ENCODE measurements at places on chromosomes 12 and 14. TPM values are rescaled to one million over a fixed set of nuclear protein-coding genes. Genes with fewer than 3 reads are reported as not detected.

The EIF2S3B gene
- total RNA-seq: not detected

The SIVA1 gene
- 366 TPM for total RNA-seq

The OR11H7 gene
- total RNA-seq: not detected

The CLEC4D gene
- total RNA-seq: not detected

The ARHGEF25 gene
- total RNA-seq: 48.4 TPM

The TEX52 gene
- not detected for total RNA-seq

The LBHD2 gene
- total RNA-seq: not detected

- no peak for DNase-seq
- peak overlapping the region; percentile 99 for H3K27ac ChIP-seq
- H3K4me3 ChIP-seq: no peak overlapping the region
- H3K4me1 ChIP-seq: peaks cover 12% of the 10 kb centered on the region
- H3K27me3 ChIP-seq: no peaks in the 10 kb centered on the region
- H3K36me3 ChIP-seq: peaks cover 19% of the 10 kb centered on the region
Observed at GRCh38 chr12:46374310-46374709, 1.7 kb upstream of the SLC38A2 start.

- H3K27ac ChIP-seq: no peak overlapping the region
- H3K36me3 ChIP-seq: no peaks in the 10 kb centered on the region
- no peaks in the 10 kb centered on the region for H3K27me3 ChIP-seq
- H3K4me3 ChIP-seq: no peak overlapping the region
Observed at GRCh38 chr14:22448905-22449599, 140.0 kb downstream of the DAD1 start.

- no peaks in the 10 kb centered on the region for H3K27me3 ChIP-seq
- peaks cover 11% of the 10 kb centered on the region for H3K36me3 ChIP-seq
- no peak overlapping the region for H3K27ac ChIP-seq
- no peak overlapping the region for H3K4me3 ChIP-seq
- H3K4me1 ChIP-seq: no peaks in the 10 kb centered on the region
Observed at GRCh38 chr14:23536494-23536893, 15.1 kb downstream of the ZFHX2 start.

- H3K4me1 ChIP-seq: no peaks in the 10 kb centered on the region
- no peak overlapping the region for H3K27ac ChIP-seq
- H3K27me3 ChIP-seq: no peaks in the 10 kb centered on the region
- H3K36me3 ChIP-seq: no peaks in the 10 kb centered on the region
- DNase-seq: no peak
- H3K4me3 ChIP-seq: no peak overlapping the region
Observed at GRCh38 chr12:96121271-96121711, 72.9 kb upstream of the ELK3 start.

DNA sequence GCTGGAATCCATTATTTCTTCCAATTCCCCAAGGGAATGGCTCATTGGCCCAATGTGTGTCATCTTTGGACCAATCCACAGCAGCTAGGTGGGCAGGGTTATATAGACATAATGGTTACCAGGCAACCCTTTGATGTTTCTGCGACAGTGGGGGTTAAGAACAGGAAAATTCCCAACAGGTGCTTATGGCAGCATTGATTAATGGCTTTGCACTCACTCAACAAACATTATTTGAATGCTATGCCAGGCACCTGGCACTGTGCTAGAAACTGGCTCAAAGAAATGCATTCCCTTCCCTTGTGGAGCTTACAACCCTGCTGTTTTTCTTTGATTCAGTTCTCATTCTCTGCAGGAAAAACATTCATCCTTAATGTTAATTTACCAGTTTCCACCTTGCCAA, 1221.0 kb downstream of the AACS start:
- H3K27ac ChIP-seq: no peak overlapping the region
- peak; percentile 24 for DNase-seq
- H3K4me3 ChIP-seq: no peak overlapping the region
- no peaks in the 10 kb centered on the region for H3K4me1 ChIP-seq

DNA sequence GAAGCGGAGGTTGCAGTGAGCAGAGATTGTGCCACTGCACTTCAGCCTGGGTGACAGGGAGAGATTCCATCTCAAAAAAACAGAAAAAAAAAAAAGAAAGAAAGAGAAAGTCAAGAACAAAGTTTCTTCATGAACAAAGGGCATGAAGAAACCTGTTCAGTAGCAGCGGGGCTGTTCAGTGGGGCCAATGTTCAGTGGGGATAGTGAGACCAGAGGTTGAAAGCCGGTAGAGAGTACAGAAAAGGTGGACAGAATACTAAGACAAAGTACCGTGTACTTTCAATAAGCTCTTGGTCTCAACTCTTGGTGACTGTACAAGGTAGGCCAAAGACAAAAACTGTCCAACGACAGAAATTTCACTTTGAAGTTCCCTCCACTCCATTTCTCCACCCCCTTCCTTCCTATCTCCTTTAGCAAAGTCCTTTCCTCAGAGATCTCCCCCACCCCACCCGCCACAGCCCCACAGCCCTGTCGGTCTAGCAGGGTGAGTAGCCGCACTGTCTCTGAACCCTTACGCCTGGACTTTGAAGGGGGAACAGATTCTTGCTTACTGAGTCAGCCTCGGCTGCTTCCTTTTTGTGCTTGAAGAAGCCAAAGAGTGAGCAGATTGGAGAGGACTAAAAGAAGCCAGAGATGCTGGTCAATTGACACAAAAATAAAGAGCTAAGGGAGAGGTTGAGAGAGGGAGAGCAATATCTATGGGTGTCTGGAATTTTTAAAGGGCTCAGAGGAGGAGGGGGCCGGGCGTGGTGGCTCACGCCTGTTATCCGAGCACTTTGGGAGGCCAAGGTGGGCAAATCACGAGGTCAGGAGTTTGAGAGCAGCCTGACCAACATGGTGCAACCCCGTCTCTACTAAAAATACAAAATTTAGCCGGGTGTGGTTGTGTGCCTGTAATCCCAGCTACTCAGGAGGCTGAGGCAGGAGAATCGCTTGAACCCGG, 44.2 kb upstream of the FOS start:
- no peak for DNase-seq
- H3K4me1 ChIP-seq: peaks cover 22% of the 10 kb centered on the region
- H3K27me3 ChIP-seq: no peaks in the 10 kb centered on the region
- no peak overlapping the region for H3K27ac ChIP-seq

DNA sequence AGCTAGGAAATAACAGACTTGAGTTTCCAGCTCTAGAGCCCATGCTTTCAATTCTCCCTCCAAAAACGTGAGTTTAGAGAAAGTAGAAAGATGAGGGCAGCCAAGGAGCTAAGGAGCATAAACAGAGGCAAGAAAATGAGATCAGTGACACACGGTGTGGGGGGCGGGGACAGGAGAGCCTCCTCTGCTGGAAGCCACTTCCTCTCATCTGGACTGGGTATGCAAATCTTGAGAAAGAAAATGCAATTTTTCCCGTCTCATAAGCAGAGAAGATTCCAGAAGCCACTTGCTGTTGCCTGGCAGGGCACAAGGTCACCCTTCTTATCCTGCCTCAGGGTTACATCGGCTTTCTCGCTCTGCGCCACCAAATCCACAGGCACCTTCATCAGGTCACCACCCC, 6.0 kb downstream of the OR10P1 start:
- H3K4me3 ChIP-seq: no peak overlapping the region
- H3K27ac ChIP-seq: peak overlapping the region; percentile 77
- H3K27me3 ChIP-seq: peaks cover 5% of the 10 kb centered on the region
- DNase-seq: no peak
- H3K36me3 ChIP-seq: no peaks in the 10 kb centered on the region

GRCh38 chr12:70724444-70724843, 87.2 kb upstream of the PTPRB start:
- H3K4me1 ChIP-seq: no peaks in the 10 kb centered on the region
- H3K27me3 ChIP-seq: no peaks in the 10 kb centered on the region
- H3K36me3 ChIP-seq: no peaks in the 10 kb centered on the region
- DNase-seq: no peak
- H3K27ac ChIP-seq: no peak overlapping the region

GRCh38 chr14:90609376-90609775, 206.9 kb downstream of the TTC7B start:
- no peaks in the 10 kb centered on the region for H3K4me1 ChIP-seq
- no peak for DNase-seq
- H3K4me3 ChIP-seq: no peak overlapping the region

DNA sequence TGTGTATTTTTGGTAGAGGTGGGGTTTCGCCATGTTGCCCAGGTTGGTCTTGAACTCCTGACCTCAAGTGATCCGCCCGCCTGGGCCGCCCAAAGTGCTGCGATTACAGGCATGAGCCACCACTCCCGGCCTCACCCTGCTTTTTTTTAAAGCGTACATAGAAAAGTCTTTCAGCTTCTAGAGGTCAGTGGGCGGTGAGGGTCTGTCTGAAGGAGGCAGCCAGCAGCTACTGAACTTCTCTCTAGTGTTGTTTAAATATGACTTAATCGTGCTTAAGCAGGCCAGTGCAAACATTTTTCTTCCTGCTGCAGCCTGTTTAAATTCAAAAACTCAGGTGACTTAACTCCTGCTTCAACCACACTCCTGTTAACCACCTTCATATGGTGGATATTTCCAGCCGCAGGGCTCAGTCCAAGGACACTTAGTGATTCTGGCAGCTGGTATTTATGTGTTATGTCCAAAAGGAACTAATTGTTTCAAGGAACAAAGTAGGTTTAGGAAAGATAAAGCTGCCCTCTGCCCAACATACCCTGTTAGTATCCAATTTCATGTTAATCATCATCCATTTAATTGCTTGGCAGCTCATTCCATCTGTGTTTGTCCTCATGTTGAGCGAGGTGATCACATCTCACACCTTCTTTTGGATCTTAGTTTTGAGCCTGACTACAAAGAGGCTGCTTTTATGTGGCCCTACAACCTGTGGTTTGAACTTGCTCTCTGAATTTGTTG, 2.0 kb downstream of the PRKAB1 start:
- H3K4me3 ChIP-seq: no peak overlapping the region
- peak overlapping the region; percentile 96 for H3K27ac ChIP-seq
- H3K36me3 ChIP-seq: peaks cover 24% of the 10 kb centered on the region

GRCh38 chr14:37124614-37125013, 47.8 kb downstream of the SLC25A21 start:
- no peak for DNase-seq
- no peaks in the 10 kb centered on the region for H3K36me3 ChIP-seq
- H3K27ac ChIP-seq: no peak overlapping the region

DNA sequence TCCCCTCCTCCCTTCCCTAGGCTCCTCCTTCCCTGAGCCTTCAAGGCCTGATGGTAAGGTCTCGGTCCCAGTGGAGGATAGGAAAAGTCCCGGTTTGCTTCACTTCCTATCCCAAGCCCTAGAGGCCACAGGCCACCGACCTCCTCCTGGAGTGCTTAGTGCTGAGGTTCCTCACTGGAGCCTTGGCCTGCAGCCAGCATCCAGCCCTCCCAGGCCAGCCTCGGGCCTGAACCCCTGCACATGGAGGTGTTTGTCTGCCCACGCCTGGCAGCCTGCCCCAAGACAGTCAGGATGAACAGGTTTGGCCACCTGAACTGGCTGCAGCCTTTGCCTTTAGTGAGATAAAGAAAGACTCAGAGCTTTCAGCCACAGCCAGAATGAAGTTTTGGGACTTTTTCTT, 15.8 kb upstream of the KRT7 start:
- no peaks in the 10 kb centered on the region for H3K27me3 ChIP-seq
- DNase-seq: peak; percentile 91
- H3K27ac ChIP-seq: peak overlapping the region; percentile 58
- no peak overlapping the region for H3K4me3 ChIP-seq

DNA sequence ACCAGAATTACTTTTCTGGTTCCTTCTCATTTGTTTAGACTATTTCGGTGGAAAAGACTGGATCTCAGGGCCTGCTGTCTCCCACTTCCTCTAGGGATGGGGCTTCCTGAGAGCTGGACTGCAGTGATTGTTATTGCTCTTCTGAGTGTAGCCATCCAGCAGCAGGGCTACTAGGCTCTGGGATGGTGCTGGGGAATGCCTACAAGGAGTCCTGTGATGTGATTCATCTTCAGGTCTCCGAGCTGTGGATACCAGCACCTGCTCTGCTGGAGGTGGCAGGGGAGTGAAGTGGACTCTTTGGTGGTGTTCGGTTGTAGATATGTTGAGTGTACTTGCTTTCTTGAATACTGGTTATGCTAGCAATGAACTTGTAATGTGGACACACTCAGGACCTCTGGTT, 42.7 kb downstream of the AEBP2 start:
- H3K27me3 ChIP-seq: no peaks in the 10 kb centered on the region
- H3K27ac ChIP-seq: no peak overlapping the region
- H3K4me1 ChIP-seq: peaks cover 41% of the 10 kb centered on the region
- DNase-seq: no peak
- no peaks in the 10 kb centered on the region for H3K36me3 ChIP-seq

DNA sequence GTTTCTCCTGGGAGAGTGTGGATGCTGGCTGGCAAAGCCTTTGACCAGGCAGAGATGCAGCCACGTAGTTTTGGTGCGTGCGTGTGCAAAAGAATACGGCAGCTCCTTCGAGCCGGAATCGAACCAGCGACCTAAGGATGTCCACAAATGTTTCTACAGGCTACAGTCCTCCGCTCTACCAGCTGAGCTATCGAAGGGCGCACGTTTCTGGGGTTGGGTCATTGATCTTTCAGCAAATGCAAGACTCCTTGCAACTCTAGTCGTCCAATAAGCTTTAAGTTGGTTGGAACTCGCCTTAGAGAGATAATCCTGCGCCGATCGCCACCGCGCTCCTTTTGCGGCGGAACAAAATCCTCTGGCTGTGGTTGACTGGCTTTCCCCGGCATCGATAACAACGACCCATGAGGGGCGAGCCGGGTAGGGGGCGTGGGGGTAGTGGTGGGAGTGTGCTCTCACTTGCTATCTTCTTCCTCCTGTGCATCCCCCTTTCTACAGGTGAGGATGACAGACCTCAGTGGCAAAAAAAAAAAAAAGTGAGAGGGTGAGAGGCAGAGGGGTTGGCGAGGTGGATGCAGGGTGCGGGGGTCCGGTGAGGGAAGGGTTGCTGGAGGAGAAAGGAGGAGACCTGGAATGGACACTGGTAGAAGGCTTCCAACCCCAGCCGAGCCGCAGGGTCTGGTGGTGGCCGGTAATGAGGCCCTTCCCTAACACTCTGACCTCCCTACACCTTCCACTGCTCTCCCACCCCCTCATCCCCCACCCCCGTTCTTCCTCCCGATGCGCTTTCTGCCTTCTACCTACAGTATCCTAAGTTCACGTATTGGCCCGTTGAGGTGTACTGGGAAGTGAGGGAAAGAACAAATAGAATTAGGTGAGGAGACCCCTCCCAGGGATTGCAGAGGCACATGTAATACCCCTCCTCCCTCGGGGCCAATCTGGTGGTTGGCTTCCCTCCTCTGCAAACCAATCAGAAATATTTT, 11.8 kb upstream of the OR6S1 start:
- H3K4me1 ChIP-seq: no peaks in the 10 kb centered on the region
- DNase-seq: peak; percentile 62
- no peaks in the 10 kb centered on the region for H3K36me3 ChIP-seq
- no peak overlapping the region for H3K27ac ChIP-seq
- H3K4me3 ChIP-seq: no peak overlapping the region
- H3K27me3 ChIP-seq: peaks cover 63% of the 10 kb centered on the region

- H3K4me1 ChIP-seq: peaks cover 65% of the 10 kb centered on the region
- H3K4me3 ChIP-seq: no peak overlapping the region
- H3K27ac ChIP-seq: peak overlapping the region; percentile 80
- H3K27me3 ChIP-seq: no peaks in the 10 kb centered on the region
- peaks cover 65% of the 10 kb centered on the region for H3K36me3 ChIP-seq
Observed at GRCh38 chr14:91158091-91158790, 44.4 kb downstream of the DGLUCY start.

- peaks cover 36% of the 10 kb centered on the region for H3K4me1 ChIP-seq
- peak overlapping the region; percentile 99 for H3K27ac ChIP-seq
- H3K36me3 ChIP-seq: no peaks in the 10 kb centered on the region
- H3K4me3 ChIP-seq: peak overlapping the region; percentile 94
Observed at GRCh38 chr12:750366-751191, 1.8 kb upstream of the WNK1 start.

Measured in stomach (tissue), 19 donors.